ENCODE measurements at places on chromosomes 16 and 17. TPM values are rescaled to one million over a fixed set of nuclear protein-coding genes. Genes with fewer than 3 reads are reported as not detected.

DNA sequence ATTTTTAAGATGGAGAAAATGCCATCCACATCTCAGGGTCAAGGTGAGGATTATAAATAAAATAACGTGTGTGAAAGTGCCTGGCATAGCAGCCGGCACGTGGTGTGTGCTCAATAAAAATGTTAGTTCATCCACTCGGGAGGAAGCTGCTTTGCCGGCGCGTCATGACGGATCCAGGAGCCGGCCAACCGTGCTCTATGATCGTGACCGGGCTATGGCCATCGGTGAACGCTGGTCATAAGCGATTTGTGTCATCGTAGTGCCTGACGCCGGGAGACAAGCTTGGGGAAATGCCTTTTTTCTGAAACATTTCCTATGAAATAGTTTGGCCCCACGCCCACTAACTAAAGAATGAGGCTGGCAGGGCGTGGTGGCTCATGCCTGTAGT is 74.0 kb downstream of the CMC2 start:
- peaks cover 15% of the 10 kb centered on the region for H3K4me1 ChIP-seq
- no peaks in the 10 kb centered on the region for H3K36me3 ChIP-seq
- peak overlapping the region; percentile 83 for H3K27ac ChIP-seq
- no peak overlapping the region for H3K4me3 ChIP-seq

GRCh38 chr17:41777574-41778188 is 8.8 kb downstream of the JUP start:
- DNase-seq, result peak; percentile 83
- H3K27me3 ChIP-seq, result no peaks in the 10 kb centered on the region
- peak overlapping the region; percentile 94 for H3K27ac ChIP-seq
- no peaks in the 10 kb centered on the region for H3K36me3 ChIP-seq
- H3K4me1 ChIP-seq, result peaks cover 74% of the 10 kb centered on the region
- no peak overlapping the region for H3K4me3 ChIP-seq

DNA sequence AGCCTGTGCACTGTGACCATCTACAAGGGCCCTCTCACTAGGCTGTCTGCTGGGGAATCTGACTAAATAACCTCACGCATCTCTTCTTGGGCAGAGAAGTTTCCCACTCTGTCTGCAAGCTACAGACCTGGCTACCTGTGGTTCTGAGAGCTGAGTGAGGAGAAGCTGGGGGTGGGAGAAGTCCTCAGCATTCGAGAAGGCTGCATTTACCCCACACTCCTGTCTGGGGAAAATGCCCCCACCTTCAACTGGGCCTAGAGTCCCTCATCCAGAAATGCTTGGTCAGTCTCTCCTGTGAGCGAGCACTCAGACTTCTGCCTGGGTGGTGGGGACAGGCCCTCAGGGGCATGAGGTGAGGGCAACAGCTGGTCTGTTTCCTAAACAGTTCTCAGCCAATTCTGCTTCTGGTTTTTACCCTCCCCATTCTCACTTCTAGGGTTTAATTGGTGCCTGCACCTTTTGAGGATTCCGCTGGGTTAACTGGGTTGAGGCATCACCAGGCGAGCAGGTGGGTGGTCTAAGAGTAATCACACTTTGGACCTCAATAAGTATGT is 98.6 kb downstream of the CYTH1 start:
- H3K27me3 ChIP-seq, result no peaks in the 10 kb centered on the region
- peaks cover 36% of the 10 kb centered on the region for H3K36me3 ChIP-seq
- peaks cover 7% of the 10 kb centered on the region for H3K4me1 ChIP-seq
- H3K27ac ChIP-seq, result no peak overlapping the region
- H3K4me3 ChIP-seq, result no peak overlapping the region

- no peak for DNase-seq
- no peak overlapping the region for H3K27ac ChIP-seq
- no peaks in the 10 kb centered on the region for H3K36me3 ChIP-seq
- H3K27me3 ChIP-seq, result no peaks in the 10 kb centered on the region
- H3K4me1 ChIP-seq, result peaks cover 16% of the 10 kb centered on the region
These were observed 32.4 kb upstream of the MYH10 start for GRCh38 chr17:8662973-8663372.

PARD6A gene
- 8.8 TPM for total RNA-seq

Data from thyroid gland (tissue), 4 donors.